Astrocyte of the cerebellum (primary cell): ENCODE measurements at places on chromosomes 4 and X.

GRCh38 chrX:153409414-153410101 lies 1.7 kb upstream of the ZFP92 start:
- no peak for DNase-seq

GRCh38 chr4:185821029-185821419 lies 9.0 kb upstream of the SORBS2 start:
- DNase-seq, result no peak

- DNase-seq, result no peak
Observed at GRCh38 chrX:109362101-109362500, 119.8 kb downstream of the GUCY2F start.

DNA sequence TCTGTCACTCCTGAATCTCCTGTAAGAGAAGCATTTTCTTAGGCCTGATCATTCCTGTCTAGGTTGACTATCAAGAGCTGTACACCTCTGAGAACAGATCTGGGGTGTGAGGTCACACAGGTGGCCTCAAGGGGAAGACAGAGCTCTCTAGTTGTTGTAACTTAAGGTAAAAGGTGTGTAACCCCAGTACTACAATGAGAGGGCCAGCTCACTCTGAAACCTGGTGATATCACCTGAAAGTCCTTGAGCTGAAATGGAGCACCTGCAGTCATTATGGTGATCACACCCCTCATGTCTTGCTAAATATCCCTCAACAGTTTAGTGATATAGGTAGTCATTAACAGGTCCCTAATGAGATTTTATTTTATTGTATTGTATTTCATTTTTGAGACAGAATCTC lies 8.8 kb upstream of the FAM9C start:
- no peak for DNase-seq

DNA sequence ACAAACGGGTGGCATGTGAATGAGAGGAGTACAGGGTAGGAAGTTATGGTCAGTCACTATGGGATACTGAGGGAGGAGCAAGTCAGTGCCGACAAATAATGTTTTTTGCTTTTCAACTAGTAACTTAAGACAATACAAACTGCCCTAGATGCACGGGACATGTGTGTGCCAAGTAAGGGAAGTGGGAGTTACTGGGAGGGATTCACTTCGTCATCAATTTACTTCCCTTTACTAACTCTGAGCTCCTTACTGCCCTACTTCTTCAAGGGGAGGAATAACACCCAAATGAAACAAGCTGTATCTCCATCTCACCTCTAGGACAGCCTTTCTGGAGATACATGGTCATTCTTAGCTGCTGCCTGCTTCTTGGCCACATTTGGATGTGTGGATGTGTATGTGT lies 97.7 kb downstream of the DGKK start:
- no peak for DNase-seq

GRCh38 chrX:39324233-39324930 lies 523.1 kb downstream of the MID1IP1 start:
- DNase-seq, result no peak

- no peak for DNase-seq
Observed at GRCh38 chr4:8144359-8144758, 14.3 kb downstream of the ABLIM2 start.

- DNase-seq, result no peak
Observed at GRCh38 chr4:3442959-3443749, 1.4 kb downstream of the HGFAC start.

- no peak for DNase-seq
Observed at GRCh38 chrX:13493659-13494058, 75.7 kb upstream of the EGFL6 start.

GRCh38 chrX:66602381-66602938 lies 36.4 kb downstream of the EDA2R start:
- DNase-seq, result no peak

DNA sequence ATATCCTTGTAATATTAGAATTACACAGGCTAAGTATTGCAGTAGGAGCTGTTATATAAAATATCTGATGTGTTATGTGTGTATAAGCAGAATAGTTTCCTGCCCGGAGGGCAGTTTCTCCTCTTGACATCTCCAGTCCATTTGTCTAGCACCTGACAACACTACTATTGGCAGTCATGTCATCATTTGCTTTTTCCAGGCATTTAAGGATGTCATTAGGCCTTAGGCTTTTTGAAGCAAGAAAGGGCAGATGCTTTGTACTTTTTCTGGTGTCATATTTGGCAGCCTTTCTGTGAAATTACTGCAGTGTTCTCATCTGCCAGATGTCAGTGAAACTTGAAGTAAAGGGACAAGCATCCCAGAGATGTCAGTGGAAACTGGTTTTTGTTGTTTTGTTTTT lies 2017.6 kb upstream of the IGFBP7 start:
- no peak for DNase-seq

DNA sequence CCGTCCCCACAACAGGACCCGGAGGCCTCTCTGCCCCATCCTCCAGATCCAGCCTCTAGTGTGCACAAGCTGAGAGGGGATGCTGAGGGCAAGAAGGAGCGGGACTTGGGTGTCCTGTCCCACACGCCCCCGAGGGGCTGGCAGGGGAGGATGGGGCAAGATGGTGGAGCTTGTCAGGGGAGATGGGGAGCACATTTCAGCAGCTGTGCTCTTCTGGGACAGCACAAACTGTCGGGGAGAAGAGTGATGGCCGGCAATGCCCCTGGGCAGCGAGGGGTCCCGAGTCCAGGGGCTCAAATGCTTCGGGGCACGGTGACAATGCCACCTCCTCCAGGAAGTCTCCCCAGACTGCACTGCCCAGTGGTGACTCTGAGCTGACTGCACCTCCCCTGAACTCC lies 134.5 kb downstream of the FAM53A start:
- DNase-seq, result no peak

DNA sequence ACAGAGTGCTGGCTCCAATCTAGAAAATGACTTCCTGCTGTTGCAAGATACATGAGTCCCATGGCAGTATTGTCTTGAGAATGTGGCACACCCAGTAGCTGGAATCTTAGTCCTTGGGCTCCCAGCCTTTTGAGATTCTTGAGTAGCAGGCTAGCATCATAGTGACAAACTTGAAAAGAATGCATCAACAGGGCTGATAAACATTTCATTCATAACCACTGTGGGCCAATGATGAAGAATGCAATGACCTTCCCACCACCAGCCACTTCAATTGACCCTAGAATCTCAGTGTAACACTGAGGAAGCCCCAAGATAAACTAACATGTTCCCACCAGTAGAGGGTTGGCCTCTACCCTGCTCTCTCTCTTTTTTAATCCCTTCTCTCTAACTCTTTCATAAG lies 329.3 kb downstream of the GBA3 start:
- DNase-seq, result peak; percentile 58

DNA sequence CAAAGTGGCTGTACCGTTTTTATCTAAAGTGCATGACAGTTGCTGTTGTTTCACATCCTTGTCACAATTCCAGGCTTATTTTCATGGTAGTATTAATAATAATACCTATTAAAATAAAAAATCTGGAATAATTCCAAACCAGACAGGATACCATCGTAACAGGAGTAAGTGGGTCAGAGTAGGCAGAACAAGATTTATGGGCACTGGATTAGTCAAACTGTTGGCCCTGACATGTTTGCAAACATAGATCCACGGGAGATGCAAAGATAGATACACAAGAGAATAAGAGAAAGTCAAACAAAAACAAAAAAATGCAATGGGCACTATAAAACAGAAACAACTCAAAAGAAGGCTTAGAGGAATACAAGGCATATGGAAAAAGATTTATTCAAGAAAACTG lies 449.5 kb upstream of the HS3ST1 start:
- no peak for DNase-seq

DNA sequence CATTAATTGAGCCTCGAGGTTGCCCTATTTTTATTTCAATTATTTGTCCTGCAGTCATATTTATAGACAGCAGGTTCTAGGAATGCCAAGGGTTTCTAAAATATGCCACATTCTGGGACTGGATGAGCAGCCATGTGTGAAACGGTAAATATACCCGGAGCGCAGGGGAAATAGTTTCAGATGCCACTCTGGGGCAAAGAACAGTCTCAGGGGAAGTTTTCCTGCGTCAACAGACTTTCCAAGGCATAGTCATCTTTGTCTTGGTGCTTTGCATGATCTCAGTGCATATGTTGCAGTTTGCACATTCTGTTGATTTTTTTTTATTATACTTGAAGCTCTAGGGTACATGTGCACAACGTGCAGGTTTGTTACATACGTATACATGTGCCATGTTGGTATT lies 71.0 kb downstream of the GPAT3 start:
- DNase-seq, result no peak

DNA sequence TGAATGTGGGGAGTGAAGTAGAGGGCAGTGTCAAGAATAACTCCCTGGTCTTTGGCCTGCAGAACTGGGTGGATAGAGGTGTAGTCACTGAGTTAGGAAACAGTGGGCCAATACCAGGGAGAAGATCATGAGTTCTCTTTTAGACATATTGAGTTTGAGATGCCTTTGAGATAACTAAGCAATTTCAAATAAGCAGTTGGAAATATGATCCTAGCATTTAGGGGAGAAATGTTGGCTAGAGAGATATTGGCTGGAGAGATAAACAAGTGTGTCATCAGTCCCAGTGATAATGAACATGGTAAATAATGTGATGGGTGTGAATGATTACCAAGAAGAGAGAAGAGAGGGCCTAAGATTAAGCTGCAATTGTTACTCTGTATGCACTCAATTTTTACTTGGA lies 95.3 kb upstream of the HPRT1 start:
- no peak for DNase-seq

GRCh38 chr4:89277412-89277811 lies 30.2 kb downstream of the GPRIN3 start:
- DNase-seq, result no peak

DNA sequence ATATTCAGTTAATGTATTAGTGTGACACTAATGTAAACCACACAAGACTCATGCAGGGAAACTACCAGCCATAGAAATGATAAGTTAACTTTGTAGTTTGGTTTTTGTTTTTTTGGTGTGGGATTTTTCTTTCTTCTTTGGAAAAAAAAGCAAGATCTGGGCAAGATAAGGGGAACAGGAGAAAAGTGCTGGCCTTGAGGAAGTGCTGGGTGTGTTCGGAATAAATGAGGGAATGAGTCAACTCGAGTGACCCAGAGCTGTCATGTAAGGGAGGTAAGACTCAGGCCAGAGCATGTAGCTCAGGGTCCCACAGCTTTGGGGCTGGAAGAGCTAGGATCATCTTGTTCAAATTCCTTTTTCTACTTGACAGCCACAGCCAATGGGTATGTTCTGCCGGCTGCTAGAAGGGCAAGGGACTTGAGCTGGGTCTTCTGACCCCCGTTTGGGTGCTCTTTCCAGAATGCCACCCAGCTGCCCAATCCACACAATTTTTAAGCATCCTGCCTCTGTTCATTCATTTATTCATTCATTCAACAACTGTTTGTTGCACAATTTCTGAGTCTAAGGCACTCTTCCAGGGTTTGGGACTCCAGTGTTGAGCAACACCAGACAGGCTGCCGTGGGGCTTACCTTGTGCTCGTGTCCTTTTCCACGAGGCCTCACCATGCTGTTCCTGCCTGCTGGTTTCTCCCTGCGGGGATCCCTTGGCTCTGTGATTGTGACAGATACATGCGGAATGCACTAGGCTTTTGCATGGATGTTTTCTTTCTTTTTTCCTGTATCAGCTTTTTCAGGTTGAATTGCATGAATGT lies 54.5 kb downstream of the CLDN34 start:
- no peak for DNase-seq

DNA sequence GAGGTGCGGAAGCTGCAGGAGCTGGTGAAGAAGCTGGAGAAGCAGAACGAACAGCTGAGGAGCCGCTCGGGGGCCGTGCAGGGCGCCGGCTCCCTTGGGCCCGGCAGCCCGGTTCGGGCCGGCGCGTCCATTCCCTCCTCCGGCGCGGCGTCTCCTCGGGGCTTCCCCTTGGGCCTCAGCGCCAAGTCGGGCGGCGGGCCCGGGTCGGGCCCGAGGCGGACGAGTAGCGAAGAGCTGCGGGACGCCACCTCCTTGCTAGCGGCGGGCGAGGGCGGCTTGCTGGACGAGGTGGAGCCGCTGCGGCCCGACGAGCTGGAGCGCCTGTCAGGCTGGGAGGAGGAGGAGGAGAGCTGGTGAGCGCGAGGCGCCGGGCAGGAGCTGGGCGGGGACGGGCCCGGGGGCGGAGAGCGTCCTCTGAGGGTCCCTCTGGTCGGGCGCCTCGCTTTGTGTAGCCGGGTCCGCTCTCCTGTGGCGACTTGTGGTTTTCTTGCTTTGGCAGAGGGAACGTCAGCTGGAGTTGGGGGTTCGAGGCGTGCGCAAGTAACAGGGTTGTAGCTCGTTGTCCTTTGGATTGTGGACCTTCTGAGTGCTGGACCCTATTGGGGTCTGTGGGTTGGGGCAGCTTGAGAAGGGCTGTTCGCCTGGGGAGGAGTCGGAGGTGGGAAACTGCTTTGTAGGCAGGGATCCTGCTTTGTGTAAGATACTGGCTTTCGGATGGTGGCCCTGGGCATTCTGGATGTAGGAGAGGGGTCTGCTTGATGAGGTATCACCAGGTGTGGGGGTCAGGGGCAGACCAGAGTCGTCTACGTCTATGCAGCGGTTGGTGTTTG lies 662 bp downstream of the SLAIN2 start:
- DNase-seq, result no peak

- DNase-seq, result no peak
Observed at GRCh38 chr4:41613821-41614220, 75.9 kb downstream of the LIMCH1 start.

DNA sequence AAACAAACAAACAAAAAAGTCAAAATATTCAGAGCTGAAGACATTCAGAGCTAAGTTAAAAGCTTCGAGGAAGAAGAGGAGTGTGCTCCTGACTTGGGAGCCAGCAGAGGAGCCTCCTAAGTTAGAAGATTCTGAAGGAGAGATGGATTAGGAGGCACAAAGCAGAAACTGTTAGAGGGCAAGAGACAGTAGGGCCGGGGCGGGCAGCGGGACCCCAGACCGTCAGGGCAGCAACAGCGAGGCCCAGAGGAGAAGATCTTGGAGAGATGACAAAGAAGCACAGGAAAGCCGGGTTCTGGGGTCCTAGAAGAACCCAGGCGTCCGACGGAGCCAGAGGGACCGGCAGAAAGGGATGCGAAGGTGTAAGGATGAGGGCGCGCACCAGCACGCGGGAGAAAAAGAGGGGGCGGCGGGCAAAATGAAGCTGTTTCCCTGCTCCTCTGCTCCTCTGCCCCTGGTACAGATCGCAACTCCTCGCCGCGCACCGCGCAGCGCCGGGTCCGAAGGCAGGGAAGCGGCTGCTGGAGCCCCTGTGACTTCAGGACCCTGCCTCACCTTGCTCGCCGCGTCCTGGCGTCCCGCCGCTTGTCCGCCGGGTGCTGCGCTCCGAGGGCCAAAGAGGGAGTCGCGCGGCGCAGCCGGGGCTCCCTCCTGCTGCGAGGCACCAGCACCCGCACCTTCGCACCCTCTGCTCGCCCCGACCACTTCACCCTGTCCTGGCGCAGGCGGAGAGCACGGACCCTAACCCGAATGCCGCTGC lies 477 bp downstream of the KLHL13 start:
- no peak for DNase-seq

- no peak for DNase-seq
Observed at GRCh38 chr4:79331126-79331876, 5.4 kb upstream of the NAA11 start.

- no peak for DNase-seq
Observed at GRCh38 chrX:132153166-132153565, 25.3 kb upstream of the FRMD7 start.

DNA sequence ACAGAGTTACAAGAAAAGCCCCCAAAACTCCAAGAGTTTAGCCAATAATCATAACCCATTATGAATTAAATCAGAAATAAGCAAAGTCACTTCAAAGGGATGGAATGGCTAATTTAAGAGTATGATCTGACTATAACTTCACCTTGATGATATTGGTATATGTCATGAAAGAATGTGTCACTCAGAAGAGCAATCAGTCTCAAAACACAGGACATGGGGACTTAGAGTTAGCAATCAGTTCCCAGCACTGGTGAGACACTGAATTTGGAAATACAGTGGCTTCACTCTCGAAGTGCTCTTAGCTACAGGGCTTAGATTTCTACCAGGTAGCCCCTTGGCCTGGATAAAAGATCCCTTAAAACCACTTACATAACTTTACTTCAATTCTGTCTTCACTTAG lies 65.7 kb upstream of the EXOC1L start:
- DNase-seq, result no peak
